Regular cardiac myocyte (primary cell): ENCODE measurements at places on chromosomes 3 and 15. TPM values are rescaled to one million over a fixed set of nuclear protein-coding genes. Genes with fewer than 3 reads are reported as not detected.

Gene FEZF2
- total RNA-seq, result not detected in 2 replicates

Gene NFKBIZ
- 82.2 and 164 TPM in 2 replicates for total RNA-seq

Gene MTFMT
- 27.0 and 27.9 TPM in 2 replicates for total RNA-seq

Gene PLSCR4
- 21.9 and 86.8 TPM in 2 replicates for total RNA-seq

Gene MESP2
- total RNA-seq, result 0.56 and 0.77 TPM in 2 replicates
